ENCODE measurements at places on chromosomes 11 and 22. TPM values are rescaled to one million over a fixed set of nuclear protein-coding genes. Genes with fewer than 3 reads are reported as not detected.

The GRM5 gene
- 0.15 TPM for total RNA-seq

The GDPD4 gene
- not detected for total RNA-seq

The FGF3 gene
- not detected for total RNA-seq

The TTLL1 gene
- total RNA-seq: 18.2 TPM

The OTOG gene
- not detected for total RNA-seq

The PACSIN2 gene
- 69.8 TPM for total RNA-seq

The VSIG10L2 gene
- total RNA-seq: not detected

The TPP1 gene
- 16.1 TPM for total RNA-seq

The SCUBE2 gene
- 0.87 TPM for total RNA-seq

The MAP6 gene
- 3.2 TPM for total RNA-seq

The LYVE1 gene
- total RNA-seq: 0.05 TPM
